Inflammatory macrophage treated with lipopolysaccharide for 1 hour (primary cell): ENCODE measurements at places on chromosomes 12 and 14.

DNA sequence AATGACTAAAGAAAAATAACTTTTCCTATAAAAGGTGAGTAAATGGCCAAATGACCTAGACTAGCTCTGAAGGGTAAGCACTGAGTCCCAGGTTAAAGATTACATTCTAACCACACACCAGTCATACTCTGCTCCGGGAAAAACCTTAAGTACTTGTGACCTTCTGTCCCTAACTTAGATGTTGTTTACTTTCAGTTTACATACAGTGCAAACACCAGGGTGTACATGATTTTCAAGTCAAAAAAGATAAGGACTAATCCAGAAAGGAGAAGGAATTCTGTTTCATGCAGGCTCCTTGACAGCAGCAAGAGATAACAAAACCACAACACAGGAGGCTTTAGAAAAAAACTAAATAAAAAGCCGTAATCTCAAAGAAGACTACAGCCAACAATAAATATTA is 174.2 kb downstream of the PPM1H start:
- DNase-seq, result no peak

GRCh38 chr14:35944847-35945246 is 118.7 kb downstream of the BRMS1L start:
- DNase-seq, result no peak

DNA sequence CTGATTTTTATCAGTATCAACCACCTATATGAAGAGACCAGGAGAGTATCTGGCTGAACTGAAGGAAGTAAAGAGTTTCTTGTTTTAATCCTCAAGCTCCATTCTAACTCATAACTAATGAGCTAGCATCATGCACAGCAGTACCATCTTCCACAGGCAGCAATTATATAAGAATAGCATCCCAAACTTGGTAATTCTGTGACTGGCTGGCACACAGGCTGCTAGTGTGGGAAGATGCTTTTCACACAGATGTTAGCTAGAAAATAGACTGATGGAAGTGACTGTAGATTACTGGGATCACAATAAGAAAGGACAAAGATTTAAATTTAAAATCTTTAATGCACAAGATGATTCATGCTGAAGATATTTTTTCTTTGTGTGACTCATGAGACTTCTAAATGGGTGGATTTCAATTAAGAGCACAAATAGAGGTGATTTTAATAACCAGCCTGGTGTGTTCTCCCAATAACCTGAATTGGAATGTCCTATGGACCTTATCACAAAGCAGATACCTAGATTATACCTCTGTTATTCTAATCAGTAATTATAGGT is 417.7 kb upstream of the ATXN7L3B start:
- DNase-seq, result no peak

DNA sequence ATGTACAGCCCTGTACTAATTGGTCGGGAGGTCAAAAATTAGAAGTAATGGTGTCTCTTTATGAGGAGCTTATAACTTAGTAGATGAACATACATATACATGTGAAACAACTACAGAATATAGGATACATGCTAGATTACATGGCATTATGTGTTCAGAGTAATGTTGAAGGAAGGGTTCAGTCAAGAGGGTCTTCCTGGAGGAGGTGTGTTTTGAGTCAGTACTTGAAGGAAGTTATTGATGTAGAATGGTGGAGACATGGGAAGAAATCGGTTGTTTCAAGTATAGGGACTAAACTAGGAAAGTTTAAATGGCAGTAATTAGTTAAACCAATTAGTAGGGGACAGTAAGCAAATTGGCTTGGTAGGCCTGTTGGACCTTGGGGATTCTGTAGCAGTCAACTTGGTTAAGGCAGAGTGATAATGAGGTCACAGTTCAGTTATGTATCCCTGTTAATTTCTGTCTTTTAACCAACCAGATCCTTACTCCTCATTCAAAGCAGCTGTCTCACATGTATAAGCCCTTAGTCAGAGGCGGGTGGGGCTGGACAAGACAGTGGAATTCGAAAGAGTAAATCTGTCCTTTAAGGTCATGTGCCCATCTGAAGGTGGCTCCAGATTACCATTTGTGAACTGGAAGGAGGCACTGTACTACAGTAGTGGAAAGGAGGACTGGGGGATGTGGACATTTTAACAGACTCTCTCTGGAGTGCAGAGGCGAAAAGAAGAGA is 3.5 kb upstream of the ANKRD52 start:
- DNase-seq, result no peak

DNA sequence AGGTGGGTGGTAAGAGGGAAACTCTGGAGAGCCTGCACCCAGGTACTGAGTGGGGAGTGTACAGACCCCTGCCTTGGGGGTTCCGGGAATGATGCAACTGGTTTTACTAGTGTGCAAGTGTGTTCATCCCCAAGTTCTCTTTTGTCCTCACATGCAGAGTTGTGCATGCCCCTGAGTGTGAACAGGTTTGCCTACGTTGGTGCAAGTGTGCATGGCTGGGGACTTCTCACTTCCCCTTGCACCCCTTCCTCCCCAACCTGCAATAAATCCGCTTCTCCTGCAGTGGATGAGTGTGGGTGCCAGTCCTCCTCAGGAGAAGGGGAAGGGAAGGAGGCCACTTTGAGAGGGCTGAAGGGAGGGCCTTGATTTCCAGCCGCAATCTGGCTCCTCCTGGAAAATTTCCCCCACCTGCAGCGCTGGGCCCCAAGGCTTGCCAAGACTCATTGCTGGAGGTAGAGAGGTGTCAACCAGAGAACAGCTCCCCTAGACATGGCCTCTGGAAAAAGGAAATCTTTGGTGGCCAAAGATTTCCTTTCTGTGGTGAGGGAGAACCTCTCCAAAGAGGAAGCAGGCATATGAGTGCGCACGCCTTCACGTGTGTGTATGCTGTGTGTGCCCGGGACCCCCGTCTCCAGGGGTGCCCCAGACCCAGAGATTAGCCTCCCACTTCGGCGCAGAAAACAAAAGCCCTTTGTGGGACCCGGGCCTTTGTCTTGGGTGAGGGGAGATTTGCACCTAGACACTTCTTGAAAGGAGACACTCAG is 5.5 kb downstream of the AQP2 start:
- no peak for DNase-seq

- no peak for DNase-seq
Observed at GRCh38 chr14:61649283-61649682, 46.0 kb upstream of the HIF1A start.

DNA sequence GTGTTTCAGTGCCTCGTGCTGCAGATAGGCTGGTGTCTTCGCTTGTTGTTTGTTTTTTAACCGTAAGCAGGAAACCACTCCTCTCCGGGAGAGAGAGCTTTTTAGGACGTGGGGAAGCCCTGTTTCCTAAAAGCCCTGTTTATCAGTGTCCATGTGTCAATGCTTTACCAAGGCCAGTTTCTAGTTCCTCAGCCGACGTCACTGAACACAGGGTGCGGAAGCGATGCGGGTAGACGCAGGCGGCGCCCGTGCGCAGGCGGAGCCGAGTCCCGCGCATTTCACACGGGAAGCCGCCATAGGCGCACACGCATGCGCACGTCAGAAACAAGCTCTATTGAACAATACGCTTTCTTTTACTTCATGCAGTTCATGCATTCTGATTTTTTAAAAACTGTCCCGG is 79.8 kb downstream of the GLT1D1 start:
- DNase-seq, result no peak

- DNase-seq, result no peak
Observed at GRCh38 chr12:85829391-85829790, 6.8 kb downstream of the RASSF9 start.

- DNase-seq, result peak; percentile 83
Observed at GRCh38 chr12:106288494-106289195, 13.9 kb upstream of the TCP11L2 start.
